Cardiac septum (tissue), 1 donor: ENCODE measurements at places on chromosomes 3 and 15.
A peak's percentile ranks its signal among the peaks of the same experiment; 100 is the strongest.

- DNase-seq: no peak
These were observed 14.3 kb upstream of the CCNL1 start for GRCh38 chr3:157174290-157174648.

- DNase-seq: no peak
These were observed 173.2 kb downstream of the ALCAM start for GRCh38 chr3:105539897-105540296.

GRCh38 chr3:114022145-114022802 is 34.1 kb downstream of the CCDC191 start:
- DNase-seq: no peak

GRCh38 chr15:99207672-99208071 is 41.7 kb downstream of the TTC23 start:
- DNase-seq: no peak

DNA sequence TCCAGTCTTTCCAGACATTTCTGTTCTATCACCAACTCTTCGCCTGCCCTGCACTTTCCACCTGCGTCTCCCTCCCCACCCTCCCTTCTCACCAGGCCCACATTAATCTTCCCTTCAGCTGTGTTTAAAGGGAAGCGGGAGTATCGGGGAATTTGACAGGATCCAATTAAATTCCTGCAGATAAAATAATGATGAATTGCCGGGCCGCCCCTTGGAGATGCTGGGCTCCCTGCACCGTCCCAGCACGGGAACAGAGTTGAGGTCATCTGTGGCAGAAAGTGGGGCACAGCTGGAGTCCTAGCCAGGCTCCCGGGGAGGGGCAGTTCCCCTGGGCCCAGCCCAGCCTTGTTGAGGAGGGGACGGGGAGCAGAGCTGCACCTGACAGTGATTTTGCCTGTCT is 30.3 kb downstream of the PLXNA1 start:
- no peak for DNase-seq

DNA sequence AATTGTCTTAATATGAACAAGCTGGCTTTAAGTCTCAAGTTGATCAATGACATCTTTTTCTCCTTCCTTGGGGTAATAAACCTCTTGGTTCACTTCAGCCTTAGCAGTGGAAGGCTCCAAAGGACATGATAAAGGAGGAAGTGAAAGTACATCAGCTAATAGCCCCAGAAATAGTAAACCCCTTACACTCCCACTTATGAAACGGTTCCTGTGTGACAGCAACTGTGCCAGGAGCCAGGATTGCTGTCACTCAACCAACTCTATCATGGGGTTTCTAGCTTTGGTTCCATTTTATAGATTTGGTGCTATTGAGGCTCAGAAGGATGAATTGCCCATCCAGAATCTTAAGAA is 216.7 kb downstream of the ABHD5 start:
- DNase-seq: no peak

DNA sequence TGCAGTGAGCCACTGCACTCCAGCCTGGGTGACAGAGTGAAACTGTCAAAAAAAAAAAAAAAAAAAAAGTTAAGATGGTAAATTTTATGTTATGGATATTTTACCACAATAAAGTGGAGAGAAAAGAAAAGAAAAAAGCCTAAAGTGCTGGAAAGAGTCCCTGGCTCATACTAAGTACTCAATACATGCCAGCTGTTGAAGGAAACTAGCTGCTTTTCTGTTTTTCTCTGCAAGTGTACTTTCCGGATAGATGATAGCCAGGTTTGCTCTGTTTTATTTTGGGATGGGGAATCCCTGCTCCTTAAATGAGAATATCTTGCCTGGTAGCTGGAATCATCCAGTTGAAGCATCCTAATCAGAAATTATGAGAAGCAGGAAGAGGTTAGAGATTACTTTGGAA is 10.9 kb downstream of the EID1 start:
- no peak for DNase-seq

- no peak for DNase-seq
These were observed 1459.9 kb upstream of the ALCAM start for GRCh38 chr3:103906808-103907207.

- no peak for DNase-seq
These were observed 393.7 kb downstream of the FEZF2 start for GRCh38 chr3:61979638-61980037.

DNA sequence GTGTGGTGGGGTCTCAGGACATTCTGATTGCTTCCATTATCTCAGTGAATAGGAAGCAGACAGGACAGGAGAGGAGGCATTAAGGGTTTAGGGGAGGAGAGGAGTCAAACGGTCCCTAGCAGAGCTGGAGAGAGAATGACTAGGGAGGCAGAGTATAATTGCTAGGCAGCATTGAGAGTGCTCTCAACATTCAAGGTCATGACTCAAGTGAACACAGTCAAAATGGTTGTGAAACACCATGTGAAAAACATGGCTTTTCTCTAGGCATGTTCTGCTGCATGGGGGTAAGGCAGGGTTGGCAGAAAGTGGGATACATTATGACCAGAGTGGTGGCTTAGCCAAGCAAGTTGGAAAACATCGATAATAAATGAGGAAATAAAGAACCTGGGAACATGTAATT is 19.5 kb upstream of the HRH1 start:
- DNase-seq: no peak

GRCh38 chr3:30354513-30354912 is 251.9 kb upstream of the TGFBR2 start:
- DNase-seq: peak; percentile 75

- peak; percentile 68 for DNase-seq
These were observed 138.7 kb downstream of the KLF13 start for GRCh38 chr15:31465083-31465955.

DNA sequence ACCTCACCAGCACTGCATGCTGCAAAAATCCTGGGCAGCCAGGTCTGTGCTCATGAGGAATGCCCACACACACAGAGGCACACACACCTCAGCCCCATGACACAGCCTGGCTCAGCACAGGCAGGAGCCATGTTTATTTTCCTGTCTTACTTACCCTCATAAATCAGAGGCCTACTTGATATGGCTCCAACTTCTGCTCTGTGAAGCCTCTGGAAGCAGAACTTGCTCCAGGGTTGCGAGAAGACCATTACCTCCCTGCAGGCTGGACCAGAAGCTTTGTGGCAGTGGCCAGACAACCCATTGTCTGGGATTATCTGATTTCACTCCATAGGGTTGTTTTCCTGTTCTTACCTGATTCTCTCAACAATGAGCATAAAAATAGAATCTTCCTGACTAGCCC is 43.8 kb upstream of the CMTM8 start:
- DNase-seq: no peak

DNA sequence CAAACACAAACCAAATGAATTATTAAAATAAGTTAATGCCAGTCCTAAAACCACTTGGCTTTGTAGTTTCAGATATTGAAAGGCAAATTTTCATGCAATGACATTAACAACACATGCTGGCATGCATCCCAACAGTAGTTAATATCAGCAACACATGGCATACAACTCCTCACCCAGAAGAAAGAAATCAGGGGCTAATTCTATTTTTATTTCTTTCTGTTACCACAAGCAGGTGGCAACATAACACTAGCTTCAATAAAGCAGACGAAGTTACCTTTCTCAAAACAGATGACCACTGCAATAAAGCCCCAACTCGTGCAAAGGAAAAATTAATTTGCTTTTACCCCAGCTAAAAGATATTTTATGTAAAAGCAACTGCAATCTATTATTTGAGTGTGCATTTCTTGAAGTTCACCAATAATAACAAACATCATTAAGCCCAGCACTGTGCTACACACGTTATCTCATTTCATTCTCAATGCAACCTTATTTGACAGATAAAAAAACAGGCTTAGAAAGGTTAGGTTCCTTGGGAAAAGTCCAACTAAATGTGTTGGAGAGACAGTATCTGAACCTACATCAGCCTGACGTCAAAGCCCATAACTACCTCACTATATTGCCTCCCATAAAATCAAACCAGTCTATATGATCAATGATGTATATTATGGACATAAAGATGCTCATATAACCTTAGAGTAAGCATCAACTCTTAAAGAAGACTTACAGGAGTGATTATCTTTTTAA is 2.8 kb downstream of the TOP2B start:
- no peak for DNase-seq

DNA sequence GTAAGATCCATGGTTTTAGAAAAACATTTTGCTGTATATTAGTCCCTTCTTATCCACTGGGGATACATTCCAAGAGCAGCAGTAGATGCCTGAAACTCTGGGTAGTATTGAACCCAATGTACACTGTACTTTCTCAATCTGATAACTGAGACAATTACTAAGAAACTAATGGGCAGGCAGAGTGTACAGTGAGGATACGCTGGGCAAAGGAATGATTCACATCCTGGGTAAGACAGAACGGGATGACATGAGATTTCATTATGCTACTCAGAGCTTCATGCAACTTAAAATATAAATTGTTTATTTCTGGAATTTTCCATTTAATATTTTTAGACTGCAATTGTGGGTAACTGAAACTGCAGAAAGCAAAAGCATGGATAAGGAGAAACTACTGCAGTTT is 46.2 kb upstream of the TEX55 start:
- no peak for DNase-seq
